ENCODE measurements at places on chromosomes 2 and 18. TPM values are rescaled to one million over a fixed set of nuclear protein-coding genes. Genes with fewer than 3 reads are reported as not detected.

Gene SERPINB4
- total RNA-seq = not detected

Gene DSG1
- total RNA-seq = not detected

Gene MAP2
- 2.1 TPM for total RNA-seq

Gene GPC1
- 69.6 TPM for total RNA-seq

Gene CERKL
- total RNA-seq = not detected

Gene LIMS2
- 7.8 TPM for total RNA-seq

Gene SPATS2L
- 40.7 TPM for total RNA-seq

Gene GIGYF2
- total RNA-seq = 58.5 TPM

Gene QPCT
- 1.7 TPM for total RNA-seq

Gene PMAIP1
- 18.2 TPM for total RNA-seq

Gene COL4A4
- total RNA-seq = 1.1 TPM

All from fibroblast of the aortic adventitia (primary cell).